ENCODE measurements at places on chromosomes 11 and 22.

DNA sequence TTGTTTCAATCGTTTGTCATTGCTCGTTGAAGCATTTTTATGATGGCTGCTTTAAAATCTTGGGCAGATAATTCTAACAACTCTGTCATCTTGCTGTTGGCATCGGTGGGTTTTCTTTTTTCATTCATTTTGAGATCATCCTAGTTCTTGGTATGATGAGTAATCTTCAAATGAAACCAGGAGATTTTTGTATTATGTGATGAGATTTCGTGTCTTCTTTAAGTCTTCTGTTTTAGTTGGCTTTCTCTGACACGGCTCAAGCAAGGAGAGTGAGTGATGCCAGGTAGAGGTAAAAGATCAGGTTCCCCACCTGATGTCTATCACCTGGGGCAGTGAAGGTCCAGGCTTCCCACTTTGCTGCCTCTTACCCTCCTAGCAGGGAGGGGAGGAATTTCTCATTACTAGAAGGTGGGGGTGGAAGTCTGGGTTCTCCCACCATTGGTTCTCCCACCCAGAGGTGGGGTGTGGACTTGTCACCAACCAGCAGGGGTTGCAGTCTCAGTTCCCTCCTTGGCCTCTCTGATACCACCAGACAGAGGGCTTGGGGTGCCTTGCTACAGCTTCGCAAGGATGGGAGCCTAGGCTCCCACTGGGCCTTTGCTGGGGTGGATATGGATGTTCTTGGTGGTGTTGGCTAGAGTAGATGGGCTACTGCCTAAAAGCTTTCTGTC, 12.9 kb downstream of the CDC45 start:
- no peak for DNase-seq

DNA sequence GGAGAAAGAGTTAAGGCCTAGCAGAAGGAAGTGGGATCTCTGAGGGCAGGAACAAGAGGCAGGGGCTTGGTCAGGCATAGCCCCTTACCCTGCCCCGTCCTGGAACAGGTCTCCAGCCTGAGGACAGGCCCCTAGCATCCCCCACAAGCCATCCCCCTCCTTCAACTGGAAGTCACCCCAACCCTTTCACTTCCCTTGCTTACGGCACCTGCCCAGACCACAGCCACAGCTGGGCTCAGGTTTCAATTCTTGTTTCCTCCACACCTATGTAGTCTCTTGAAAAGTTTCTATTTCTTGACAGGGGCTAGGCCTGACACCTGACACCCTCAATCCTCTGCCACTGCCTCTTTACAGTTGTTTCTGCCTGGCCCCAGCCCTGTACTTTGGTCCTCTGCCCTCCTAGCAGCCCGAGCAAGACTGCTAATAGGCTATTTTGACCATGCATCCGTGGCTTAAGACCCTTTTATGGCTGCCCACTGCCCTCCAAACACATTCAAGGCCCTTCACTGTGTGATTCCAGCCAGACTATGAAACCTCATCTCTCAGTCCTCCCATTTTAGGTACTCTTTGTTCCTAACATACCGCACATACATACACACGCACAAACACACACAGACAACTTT, 10.9 kb upstream of the FCHSD2 start:
- no peak for DNase-seq

GRCh38 chr22:44279069-44279360, 33.7 kb downstream of the SHISAL1 start:
- DNase-seq: no peak

DNA sequence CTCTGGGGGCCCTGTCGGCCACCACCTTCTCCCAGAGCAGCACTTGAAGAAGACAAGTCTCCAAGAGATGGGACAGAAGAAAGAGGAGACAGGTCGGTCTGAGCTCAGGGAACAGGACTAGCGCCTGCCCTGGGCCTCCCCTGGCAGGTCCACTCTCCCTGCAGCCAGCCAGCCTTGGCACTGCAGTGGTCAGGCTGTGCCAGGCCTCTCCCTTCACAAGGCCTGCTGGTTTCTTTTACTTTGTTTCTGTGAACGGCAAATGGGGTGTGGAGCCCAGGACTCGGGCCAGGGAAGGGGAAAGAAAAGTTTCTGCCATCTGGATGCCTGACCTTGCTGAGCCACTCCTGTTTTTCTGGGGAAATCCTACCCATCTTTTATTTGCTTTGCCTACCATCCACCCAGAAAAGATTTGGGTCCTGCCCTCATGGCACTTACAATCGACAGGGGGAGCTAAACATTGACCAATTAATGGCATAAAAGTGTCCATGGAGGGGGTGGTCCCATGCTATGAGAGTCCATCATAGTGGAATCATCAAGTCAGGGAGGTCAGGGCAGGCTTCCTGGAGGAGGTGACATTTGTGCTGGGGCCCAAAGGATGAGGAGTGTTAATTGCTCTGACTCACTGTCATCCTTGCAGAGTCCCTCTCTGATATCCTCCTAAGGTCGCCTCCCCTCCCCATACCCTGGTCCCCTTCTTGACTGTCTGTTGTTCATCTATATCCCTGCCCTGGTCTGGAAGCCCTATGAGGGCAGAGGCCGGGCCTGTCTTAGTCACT, 65.2 kb downstream of the NFAM1 start:
- no peak for DNase-seq

- DNase-seq: no peak
These were observed 409.4 kb downstream of the METTL15 start for GRCh38 chr11:28517621-28518020.

DNA sequence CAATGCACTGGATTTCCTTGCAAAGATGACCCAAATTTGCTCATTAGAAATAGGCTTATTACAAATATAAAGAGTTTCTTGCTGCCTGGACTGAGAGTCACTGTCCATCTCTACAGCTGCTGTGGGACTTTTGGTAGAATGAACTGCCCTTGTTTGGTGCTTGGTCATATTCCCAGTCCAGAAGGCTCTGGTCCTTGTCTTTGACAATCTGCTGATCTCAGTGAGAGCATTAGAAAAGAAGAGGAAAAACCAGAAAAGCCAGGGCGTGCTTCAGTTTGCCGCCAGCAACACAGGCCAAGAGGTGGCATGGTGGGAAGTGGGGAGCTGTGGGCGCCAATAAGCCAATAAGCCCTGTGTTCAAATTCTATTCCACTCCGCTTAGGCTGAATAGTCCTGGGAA, 48.2 kb upstream of the PARVA start:
- no peak for DNase-seq

DNA sequence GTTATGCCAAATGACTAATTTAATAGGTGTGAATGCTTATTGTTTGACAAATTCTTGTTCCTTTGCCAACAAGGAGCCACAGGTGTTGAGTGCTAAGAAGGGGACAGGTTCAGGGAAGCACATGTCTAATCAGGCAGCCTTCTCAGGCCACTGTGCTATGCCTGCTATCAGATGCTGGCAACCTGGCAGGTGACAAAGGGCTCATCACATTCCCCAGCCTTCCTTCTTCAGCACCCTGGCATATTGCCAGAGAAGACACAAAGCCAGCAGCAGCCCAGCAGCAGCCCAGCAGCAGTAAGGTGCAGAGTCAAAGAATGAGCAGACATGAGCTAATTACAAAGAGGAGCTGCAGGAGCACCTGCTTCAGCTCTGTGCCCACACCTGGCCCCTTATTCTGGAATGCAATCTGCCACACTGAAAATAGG, 68.2 kb downstream of the GUCY1A2 start:
- DNase-seq: no peak

- no peak for DNase-seq
These were observed 18.6 kb upstream of the WNT7B start for GRCh38 chr22:45995405-45996101.

DNA sequence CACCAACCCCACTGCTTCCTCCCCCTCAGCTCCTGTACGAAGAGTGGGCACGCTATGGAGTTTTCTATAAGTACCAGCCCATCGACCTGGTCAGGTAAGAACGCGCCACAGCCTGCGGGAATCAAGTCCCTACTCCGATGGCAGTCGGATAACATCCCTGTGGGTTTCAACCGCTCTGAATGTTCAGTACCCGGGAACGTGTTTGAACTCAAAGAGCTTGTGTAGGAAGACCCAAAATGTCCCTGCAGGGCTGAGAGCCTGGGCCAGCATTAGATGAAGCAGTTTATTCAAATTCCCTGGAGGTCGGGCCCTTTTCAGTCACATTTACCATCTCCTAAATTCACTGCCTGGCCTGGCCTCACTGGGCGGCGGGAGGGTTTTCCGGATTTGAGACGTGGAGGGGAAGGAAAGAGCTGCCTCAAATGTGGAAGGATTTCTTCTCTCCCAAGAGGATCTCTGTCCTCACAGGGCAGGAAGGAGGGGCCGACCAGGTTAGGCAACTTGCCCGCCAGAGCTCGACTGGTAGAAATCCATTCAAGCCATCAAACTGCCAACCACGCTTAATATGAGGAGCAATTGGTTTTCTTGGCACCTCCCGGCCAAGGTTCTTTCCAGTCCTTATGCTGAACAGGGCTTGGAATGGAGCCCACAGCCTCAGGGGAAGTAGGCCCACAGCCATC, 46.3 kb downstream of the ANO1 start:
- DNase-seq: no peak

DNA sequence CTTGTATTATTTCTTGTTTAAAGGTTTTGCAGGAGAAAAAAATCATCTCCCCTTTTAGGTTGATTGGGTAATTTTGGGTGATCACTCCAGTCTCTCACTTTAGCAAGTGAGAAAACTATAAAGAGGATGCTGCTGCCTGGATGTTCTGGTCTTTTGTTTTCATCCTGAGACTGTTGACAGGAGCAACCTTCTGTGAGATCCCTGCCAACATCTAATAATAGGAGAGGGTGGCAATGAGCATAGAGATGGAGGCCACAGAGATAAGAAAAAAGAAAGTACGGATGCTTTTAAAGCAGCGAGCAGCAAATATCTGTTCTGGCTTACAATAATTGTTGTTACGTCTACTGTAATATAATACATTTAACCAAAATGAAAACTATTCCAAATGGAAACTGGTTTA, 293.6 kb upstream of the MTNR1B start:
- DNase-seq: no peak

Measured in SK-N-DZ (cell line).